A549 (cell line): ENCODE measurements at places on chromosomes 3 and 15.

GRCh38 chr3:117439812-117440211 is 730.2 kb downstream of the TUSC7 start:
- peak; percentile 24 for DNase-seq

- peak; percentile 91 for DNase-seq
Measured at GRCh38 chr3:138594150-138594934, at the start of gene CEP70. TSS of gene CEP70 (minus strand) at chr3:138594260. CDS start at chr3:138572927, 21,333 bp downstream.

DNA sequence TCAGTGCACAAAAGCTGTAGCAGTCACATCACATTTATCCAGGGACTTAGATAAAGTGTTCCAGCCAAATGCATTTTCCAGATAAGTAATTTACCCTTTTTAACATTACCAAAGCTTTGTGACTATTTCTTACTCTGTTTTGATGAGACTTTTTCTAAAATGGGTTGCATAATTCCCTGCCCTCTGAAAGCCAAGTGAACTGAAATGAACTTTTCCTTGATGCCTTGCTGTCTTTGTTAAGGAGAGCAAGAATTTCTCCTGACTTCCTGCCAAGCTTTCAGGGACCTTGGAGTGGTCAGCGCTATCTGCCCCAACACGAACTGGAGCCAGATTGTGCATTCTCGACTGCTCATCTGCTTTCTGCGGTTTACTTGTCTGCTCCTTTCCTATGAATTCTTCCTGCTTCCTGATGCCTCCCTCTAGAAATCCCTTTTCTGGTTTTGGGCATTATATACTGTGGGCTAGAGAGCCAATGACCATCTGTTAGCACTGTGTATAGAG is 34.8 kb downstream of the EIF4E3 start:
- no peak for DNase-seq

DNA sequence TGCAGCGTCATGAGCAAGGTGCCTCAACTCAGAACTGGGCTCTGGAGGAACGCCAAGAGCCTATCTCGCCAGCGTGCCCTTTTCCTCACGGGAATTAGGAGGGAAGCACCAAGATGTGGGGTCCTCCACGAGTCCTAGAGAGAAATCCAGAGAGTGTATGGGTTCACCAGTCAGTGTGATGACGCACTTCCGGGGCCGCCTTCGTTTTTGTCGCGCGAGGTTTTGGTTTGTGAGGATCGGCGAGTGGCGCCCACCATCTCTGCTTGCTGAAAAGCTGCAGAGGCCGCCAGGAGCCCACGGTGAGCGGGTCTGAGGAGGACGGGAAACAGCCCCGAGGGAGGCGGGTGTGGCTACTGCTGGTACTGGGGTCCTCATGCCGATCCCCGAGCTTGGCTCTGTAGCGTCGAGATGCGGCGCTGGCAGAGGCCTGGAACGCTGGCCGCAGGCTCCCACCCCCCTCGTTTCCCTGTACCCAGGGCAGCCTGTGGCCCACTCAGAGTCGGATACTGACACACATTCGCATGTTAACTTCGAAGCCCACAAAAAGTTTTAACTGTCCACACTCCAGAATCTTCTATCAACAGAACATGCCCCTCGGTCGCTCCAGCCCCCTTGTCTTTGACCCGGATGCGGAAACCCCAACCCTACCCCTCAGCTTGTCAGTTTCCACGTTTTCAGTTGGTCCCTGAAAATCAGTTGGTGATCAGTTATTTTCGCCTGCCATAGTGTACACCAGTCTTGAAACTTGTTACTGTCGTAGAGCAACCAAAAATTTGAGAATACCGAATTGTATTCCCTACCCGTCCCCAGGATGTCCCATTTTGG is 30.4 kb downstream of the ZNF662 start:
- DNase-seq = no peak

DNA sequence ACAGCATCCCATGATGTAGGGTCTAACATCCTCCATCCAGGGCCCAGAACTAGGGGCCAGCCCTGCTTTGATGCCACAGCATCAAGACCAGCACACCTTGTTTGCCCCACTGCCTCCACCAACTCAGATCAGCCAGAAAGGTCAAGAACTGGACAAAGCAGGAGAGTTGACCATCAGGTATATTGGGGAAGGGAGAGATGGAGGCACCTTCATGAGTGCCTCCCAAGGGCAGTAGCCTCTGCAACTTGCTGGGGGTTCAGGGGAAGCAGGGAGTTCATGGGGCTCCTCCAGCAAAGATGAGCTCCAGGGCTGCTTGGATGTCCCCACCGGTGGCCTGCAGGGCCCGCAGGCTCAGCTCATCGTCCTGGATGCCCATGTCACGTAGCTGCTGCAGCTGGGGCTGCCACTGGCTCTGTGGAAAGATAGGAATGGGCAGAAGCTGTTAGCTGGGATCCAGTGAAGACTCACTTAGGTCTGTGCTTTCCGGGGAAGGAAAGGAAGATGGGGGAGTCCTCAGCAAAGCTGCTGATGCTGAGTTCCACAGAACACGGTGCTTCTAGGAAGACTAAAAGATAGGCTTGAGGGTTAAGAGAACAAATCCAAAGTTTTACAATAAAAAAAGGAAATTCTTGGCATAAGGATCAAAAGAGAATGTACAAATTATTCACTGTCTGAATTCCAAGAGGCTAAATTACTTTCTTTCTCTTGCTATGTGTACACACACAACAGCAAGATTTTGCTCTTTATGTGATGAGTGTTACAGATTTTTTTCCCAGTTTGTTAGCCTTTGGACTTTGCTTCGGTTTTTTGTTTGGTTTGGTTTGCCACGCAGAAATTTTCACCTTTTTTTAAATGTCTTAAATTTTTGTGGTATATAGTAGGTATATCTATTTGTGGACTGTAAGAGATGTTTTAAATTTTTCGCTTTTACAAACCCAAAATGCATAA is 12.3 kb upstream of the SEMA7A start:
- DNase-seq = no peak

DNA sequence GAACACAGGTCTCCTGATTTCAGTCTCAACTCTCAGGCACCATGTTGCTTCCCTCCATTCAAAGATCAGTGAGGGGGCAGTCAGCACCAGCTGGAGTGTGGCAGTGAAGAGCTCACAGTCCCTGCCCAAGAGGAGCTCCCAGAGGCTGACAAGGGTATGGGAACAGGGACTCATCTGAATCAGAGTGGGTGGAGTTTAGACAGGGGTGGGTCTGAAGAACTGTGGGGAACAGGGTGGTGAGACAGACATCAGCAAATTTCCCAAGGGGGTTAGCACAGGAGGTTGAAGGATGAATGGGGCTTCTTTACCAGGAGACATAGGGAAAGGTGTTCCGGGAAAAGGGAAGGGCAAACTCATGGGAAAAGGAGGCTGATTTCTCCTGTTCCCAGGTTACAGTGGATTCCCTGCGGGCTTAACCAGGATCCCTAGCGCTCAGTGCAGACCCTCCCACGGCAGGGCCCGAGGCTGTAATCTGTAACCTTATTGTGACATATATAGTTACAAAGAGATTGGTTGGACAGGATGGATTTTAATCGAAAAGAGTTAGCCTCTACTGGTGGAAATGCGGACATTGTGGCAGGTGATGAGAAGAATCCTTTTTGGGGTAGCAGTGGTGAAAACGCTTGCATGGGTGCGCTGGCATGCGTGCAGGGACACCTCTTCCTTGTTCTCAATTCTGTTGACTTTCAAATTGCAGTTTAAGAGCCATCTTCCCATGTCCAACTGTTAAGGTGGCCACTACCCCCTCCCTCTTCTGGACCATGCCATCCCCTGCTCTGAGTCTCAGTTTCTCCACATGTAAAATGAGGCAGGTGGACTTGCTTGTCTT is 160.3 kb downstream of the SMAD6 start:
- peak; percentile 40 for DNase-seq

- peak; percentile 41 for DNase-seq
Measured at GRCh38 chr3:126850370-126851085, 132.4 kb upstream of the PLXNA1 start.

- no peak for DNase-seq
Measured at GRCh38 chr3:153972862-153973261, 148.3 kb upstream of the ARHGEF26 start.

GRCh38 chr3:14082108-14082657 is 42.5 kb downstream of the CHCHD4 start:
- DNase-seq = no peak

DNA sequence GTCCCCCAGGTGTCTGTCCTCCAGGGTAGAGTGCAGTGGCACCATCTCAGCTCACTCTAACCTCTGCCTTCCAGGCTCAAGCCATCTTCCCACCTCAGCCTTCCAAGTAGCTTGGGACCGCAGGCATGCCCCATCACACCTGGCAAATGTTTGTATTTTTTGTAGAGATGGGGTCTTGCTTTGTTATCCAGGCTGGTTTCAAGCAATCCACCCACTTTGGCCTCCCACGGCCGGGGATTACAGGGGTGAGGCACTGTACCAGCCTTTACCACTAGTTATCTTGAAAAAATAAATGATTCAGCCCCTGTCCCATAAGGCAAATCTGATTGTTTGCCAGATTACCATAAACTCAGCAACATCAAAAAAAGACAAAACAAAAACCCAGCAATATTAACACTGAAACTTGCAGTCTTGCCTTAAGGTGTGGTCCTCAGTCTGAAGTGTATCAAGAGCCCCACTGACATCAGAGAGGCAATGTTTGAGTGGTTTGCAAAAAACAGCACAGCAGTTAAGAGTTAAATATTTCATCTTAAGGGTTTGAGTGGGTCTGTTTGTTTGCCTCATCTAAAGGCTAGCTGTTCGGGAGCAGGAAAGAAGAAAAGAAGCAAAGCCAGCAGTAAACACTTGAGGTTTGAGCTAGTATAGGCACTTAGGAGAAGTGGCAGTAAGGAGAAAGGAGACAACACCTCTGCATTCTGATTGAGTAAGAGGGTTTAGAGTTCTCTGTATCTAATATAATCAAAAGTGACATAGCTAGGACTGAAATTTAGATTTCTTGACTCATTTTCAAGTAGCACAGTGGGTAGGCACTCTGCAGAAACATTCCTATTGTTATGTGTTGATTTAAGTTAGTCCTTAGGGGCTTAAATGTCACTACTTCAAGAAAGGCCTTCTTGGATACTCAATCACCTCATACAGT is 26.3 kb upstream of the EDEM1 start:
- no peak for DNase-seq

- peak; percentile 39 for DNase-seq
Measured at GRCh38 chr15:67003586-67003985, 61.8 kb upstream of the SMAD3 start.

DNA sequence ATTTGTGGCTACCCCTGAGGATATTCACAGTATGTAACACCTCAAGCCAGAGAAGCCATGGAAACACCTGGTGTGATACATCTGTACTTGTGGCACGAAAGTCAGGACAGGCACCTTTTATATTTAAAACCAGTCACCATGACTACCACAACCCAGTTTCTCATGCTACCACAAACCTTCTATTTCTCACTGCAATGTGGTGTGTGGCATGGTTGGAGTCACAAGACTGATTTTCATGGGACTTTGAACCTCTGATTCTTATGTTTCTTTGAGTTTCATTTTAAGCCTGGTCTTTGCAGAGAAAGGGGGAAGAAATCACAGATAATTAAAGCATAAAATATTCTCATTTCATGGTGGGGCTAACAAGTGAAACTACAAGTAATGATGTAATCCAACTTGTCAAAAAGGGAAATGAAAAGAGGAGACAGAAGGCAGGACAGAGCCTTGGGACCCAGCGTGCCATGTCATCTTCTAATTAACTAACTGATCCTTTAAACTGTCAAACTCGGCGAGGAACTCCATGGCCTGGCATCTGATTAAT is 175.9 kb downstream of the PDZRN3 start:
- DNase-seq = no peak

GRCh38 chr15:69626095-69627066 is 173.8 kb downstream of the RPLP1 start:
- no peak for DNase-seq

GRCh38 chr15:95422255-95422654 is 908.2 kb upstream of the NR2F2 start:
- no peak for DNase-seq

DNA sequence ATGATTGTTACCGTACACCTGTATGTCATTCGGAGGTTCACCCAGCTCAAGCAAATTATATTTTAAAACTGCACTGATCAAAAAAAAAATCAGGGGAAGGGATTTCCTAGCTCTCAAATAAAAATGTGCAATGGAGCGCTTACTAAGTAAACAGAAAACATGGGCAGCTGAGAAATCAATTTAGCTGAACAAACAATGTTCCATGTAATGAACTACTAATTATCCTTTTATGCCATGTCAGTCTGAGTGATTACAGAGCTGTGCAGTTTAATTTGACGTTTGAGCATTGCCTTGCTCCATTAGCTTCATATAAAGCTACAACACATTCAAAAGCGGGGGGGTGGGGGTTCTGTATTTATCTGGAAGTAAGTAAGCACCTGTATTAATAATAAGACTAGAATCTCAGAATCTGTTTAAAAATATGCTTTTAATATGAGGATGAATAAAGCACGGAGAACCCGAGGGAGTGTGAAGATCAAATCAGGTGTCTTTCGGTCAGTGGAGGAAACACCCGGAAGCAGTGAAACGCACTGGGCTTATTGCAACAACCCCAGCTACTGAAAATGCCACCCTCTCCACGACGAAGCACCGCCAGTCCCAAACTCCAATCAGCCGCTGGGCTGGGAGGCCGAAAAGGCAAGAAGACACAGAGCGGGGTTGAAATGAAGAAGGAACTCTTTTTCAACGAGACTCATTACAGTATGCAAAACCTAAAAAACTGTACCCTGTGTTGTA is 196.5 kb upstream of the ATP11B start:
- DNase-seq = no peak

- no peak for DNase-seq
Measured at GRCh38 chr3:108669208-108669607, 79.7 kb downstream of the DZIP3 start.

GRCh38 chr15:51074926-51075325 is 19.8 kb downstream of the TNFAIP8L3 start:
- no peak for DNase-seq

DNA sequence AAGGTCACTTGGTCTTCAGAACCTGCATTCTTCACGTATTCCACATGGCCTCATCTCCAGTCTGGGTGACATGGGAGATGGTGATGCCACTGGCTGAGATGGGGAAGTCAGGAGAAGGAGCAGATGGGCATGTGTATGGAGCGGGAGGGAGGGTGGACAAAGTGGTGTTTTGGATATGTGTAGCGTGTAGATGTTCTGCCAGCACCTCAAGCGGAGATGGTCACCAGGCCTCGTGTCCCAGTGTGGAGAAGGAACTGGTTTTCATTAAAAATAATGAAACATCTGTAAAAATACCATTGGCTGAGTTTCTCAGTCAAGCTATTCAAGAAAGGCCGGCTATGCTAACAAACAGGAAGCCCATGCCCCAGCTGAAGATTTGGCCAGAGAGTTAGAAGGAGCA is 26.2 kb downstream of the LARP6 start:
- DNase-seq = no peak

- no peak for DNase-seq
Measured at GRCh38 chr15:90690585-90690984, 26.6 kb upstream of the BLM start.
